ENCODE measurements at places on chromosomes 16 and 17.

- no peak for DNase-seq
Observed at GRCh38 chr17:78766225-78766624, 15.8 kb downstream of the CYTH1 start.

DNA sequence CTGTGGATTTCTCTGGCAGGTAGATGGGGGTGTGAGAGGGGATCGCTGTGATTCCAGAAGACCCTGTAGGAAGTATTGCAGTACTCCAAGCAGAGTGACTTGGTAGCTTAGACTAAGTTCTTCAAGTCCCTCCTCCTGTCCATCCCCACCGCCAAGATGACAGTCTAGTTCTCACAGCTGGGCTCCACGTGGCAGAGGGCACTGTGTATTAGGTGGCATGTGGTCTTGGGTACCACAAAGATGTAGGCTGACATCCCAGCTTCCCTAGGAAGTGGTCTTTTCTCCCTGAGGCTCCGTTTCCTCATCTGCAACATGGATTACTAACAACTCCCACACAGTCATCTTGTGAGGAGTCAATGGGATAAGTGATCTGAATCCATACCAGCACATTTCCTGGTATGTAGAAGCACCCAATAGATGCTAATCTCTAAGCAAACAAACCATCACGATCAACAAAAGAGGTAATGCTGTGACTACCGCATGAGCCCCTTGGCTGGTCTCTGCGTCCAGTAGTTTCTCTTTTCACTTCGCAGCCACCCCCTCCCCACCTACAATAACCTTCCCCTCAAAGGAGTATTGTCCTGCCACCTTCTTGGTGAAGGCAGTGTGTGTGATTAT, 349.1 kb upstream of the EEF2KMT start:
- no peak for DNase-seq

GRCh38 chr17:18021372-18021771, 17.6 kb downstream of the ATPAF2 start:
- no peak for DNase-seq

DNA sequence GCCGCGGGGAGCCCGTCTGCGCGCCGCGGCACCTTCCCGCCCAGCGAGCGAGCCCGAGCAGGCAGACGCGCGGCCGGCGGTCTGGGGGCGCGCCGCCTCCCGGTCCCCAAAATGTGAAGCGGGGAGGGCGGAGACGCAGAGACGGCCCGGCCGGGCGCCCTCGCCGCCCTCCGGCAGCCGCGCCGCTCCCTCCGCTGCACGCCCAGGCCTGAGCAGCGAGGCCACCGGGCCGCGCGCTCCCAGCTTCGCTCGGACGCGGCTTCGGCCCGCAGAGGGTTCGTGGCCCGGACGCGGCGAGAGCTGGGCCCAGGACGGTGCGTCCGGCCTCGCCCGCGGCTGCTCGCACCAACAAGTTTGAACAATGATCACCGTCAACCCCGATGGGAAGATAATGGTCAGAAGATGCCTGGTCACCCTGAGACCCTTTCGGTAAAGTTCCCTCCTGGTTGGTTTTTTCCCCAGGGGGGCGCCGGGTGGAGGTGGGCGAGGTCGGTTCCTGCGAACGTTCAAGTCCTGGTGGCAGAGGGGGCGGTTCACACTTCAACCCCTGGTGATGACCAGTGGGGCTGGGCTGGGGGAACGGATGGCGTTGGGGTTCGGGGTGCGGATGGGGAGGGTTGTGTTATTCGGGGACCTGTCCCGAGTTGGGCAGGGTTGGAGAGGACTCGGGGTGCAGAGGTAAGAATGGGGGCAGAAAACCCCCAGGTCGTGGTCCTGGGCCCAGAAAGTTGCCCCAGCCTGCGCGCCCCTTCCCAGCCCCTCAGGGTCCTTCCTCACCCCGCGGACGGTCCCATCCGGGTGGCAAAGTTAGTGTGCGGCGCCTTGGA, 678 bp downstream of the MGAT5B start:
- DNase-seq = no peak

- DNase-seq = no peak
Observed at GRCh38 chr16:11716336-11716735, 26.3 kb downstream of the TXNDC11 start.

GRCh38 chr17:19857640-19858039, 10.1 kb downstream of the ULK2 start:
- no peak for DNase-seq

DNA sequence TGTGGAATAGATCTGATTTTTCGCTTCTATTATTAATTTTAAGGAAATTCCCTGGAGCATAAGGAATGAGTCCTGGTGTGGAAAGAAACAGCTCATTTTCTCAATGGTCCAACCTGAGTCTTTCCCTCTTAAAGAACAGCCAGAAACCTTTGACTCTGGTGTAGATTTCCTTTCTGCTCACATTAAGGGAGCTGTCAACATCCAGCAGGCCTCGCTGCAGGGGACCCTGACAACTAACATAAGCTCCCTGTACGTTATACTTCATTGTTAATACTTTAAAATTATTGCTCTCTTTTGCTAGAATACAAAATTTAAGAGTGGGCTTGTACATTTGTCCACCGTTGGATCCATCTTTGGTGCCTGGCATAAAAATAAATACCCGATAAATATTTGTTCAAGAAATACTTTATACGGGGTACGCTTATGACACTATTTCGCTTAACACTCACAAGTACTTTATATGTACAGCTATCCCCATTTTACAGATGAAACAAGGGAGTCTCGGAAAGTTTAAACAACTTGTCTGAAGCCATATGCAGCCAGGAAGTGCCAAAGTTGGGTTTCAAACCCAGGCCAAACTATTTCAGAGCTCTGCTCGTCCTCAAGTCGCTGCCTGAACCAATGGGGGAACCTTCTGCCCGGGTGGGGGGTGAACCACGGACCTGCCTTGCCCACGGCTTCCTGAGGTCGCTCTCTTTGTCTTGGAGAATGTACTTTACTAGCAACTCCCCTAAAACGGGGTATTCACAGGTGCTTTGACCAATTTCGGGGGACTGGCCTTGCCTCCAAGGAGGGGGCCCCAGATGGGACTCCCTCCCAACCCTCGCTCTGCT, 611 bp downstream of the SMARCE1 start:
- no peak for DNase-seq

- no peak for DNase-seq
Observed at GRCh38 chr16:57483725-57484514, 2.4 kb downstream of the DOK4 start.

GRCh38 chr17:57410169-57410568, 153.8 kb downstream of the MSI2 start:
- DNase-seq = no peak

GRCh38 chr17:50534222-50534978, 1.9 kb downstream of the EPN3 start:
- no peak for DNase-seq

DNA sequence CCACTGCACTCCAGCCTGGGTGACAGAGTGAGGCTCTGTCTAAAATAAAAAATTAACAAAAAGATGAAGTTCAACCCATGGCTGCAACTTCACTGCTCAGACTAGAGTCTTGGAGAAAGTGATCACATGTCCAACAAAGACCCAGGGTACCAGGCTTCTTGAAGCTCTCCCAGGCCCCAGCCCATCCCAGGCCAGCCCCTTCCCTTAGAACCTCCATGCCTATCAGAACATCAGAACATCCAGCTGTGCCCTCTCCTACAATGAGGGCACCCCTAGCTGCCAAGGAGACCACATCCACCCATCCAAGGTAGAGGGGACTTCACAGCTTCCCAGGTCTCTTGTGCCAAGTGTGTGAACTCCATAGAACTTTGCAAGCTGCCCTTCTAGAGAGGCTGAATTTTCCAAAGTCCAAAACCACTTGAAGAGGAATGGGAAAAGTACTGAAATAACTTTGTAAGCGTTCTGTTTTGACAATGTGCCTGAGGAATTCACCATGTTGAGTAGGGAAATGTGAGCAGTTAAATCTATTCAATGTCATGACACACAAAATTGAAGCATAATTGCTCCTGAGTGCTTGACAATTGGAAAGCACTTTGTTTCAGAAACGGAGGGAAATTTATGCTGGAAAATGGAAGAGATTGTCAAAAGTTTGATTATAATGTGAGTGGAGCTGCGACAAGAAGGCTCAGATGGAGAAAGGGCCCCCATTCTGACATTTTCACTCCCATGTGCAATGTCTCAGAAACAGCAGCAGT, 230.4 kb downstream of the ZNF423 start:
- DNase-seq = no peak

GRCh38 chr17:14672830-14673229, 371.9 kb downstream of the HS3ST3B1 start:
- DNase-seq = no peak

DNA sequence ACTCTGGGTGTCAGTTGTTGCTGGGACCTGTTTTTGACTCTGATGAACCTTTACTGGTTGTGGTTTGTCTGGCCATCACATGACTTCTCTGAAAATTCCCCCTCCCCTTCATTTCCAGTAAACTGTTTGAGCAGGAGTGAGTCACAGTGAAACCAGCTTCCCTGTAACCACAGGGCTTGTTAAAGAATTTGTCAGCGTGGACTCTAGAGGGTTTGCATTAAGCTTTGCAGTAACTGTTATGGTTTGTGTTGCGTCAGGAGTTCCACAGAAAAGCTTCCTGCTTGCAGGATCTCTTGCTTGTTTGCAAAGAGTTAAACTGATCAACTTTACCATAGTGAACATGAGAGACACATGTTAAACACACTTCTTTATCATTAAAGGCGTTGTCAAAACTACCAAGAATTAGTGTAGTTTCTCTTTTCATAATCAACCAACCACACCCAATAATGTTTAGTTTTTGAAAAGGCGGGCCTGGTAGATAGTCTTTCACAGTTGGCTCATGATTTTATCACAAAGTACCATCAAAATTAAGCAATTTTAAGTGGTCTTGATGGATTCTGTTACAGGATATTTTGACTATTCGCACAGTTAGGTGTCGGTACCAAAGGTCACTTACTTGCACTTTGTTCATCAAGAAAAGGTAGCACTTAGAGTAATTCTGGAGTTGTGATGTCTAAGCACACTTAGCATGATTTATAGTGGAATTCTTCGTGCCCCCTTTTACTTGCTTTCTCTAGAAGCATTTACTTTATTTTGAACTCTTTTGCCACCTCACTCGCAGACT, 79.3 kb downstream of the VMP1 start:
- DNase-seq = peak; percentile 60

- DNase-seq = no peak
Observed at GRCh38 chr17:47363171-47363570, 39.4 kb downstream of the EFCAB13 start.

DNA sequence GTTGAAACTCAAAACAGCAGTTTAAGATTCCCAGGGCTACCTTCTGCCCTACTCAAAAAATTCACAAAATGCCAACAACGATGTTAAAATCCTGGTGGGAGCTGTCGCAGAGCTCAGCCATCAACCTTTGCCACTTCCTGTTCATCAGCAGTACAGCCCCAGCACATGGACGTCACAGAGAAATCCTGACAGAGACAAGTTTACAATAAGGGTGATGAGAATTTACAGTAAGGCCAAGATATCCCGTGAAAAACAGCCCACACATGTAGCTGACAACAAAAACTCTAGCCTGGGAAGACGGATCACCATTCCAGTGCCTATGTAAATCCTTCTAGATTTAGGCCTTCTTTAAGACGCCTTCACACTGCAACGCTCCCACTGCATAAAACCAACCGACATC, 18.8 kb downstream of the USP22 start:
- DNase-seq = no peak

- DNase-seq = no peak
Observed at GRCh38 chr16:28292731-28293600, 641 bp downstream of the SBK1 start.

DNA sequence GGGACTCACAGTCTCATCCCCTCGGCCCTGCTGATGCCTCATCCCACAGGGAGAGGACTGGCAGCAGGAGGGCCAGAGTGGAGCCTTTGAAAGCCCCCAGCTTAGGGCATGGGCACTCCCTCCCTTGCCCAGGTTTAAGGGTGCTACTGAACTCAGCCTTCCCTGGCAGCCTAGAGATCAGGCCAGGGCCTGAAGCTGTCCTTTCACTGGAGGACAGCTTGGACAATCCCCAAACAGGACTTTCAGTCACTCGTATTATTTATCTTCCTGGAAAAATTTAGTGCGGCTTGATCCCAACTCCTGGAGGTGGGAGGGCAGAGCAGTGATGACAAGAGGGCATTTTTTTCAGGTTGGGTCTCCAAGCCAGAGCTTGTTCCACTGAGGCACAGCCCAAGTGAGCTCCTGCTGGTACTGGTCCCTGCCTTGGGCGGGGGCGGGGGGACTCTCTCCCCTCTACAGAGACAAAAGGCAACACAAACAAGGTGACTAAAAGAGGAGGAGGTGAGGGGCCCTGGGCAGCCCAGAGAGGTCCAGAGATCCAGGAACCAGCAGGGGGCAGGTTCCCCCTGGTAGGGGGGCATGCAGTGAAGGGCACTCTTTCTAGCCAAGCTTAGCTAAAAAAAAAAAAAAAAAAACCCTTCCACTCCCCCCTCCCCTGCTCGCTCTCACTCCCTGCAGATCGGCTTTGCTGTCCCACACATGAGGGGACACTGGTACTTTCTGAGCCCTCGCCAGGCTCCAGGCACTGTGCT, 1.7 kb downstream of the ZNF385C start:
- DNase-seq = no peak

- DNase-seq = no peak
Observed at GRCh38 chr17:31537565-31538011, 146.1 kb downstream of the RAB11FIP4 start.

DNA sequence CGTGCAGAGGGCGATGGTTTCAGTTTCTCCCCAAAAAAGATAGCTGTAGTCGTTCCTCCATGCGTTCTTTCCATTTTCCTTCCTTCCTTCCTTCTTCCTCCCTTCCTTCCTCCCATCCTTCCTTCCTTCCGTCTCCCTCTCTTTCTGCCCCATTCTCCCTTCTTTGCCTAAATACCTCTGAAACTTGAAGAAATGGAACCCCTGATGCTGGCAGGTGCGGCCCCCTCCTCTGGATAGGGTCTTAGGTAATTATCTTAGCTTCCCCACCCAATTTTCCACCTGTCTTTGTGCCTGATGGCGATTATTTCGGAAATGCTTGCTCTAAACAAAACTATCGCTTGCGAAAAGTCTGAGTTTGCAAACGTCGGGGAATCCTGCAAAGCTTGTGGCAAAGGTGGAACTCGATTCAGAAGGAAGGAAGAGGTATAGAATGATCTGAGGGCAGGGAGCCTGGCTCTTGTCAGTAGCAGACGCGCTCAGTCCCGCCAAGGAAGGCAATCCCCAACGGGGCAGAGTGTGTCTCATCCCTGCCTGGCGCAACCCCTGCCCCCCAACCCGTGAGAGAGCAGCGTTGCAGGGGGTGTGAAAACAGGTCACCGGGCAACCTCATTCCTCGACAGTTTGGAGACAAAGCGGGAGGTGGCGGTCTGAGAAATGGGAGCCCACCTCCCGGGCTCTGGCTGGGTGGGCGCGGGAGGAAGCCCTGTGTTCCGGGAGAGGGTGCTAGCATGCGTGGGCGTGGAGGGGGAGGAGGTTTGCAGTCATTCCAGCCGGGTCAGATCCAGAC, 2.9 kb upstream of the CBX8 start:
- no peak for DNase-seq

GRCh38 chr17:63414222-63414621, 31.9 kb downstream of the CYB561 start:
- no peak for DNase-seq
